ENCODE measurements at places on chromosomes 6 and 20.

- no peak for DNase-seq
Observed at GRCh38 chr20:46400253-46400652, 6.2 kb downstream of the ELMO2 start.

GRCh38 chr6:4243237-4243636 lies 107.9 kb upstream of the ECI2 start:
- DNase-seq = no peak

GRCh38 chr6:14807130-14807529 lies 438.7 kb upstream of the JARID2 start:
- DNase-seq = no peak

- no peak for DNase-seq
Observed at GRCh38 chr6:16725145-16725864, 36.0 kb downstream of the ATXN1 start.

- no peak for DNase-seq
Observed at GRCh38 chr20:4490606-4491280, 231.0 kb upstream of the PRND start.

GRCh38 chr6:8079126-8079525 lies 14.9 kb upstream of the BLOC1S5 start:
- no peak for DNase-seq

DNA sequence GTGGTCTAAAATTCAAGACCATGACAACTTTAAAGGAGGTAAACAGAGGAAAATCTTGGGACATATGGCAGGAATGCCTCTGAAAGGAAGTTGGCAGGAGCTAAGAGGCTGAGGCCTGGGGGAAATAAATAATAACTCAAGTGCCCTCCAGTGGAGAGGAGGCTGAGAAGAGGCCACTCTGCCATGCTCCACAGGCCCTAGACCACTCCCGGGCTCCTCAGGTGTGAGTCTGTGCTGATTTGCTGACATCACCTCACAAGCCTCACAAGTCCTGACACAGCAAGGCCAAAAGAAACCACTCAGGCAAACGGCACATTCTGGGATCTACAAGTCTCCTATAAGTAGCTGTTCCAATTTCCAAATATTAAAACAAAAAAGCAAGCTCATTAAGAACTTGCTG lies 91.0 kb upstream of the RIPOR2 start:
- DNase-seq = no peak

DNA sequence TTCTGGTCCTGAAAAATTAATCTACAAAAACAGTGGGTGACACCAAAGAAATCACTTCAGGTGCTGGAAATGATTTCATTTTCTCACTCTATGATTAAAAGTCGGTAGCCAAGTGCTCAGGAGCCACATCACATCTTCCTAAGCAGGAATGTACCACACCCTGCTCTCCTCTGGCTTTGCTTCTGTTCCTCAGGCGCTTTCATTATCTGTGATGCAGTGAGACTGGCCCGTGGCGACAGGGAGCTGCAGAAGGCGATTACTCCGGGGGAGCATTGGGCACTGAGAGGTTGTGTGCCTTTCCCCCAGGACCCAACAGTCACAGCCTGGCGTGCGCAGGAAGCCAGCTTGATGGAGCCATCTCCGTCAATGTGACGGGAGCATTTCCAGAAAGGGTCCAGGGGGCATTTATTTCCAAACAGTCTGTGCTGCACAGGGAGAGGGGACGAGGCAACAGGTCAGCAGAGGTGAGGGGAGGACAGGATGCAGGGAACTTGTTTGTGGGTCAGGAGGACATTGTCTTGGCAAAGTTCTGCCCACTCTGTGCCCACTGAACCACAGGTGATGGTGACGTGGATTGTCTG lies 5.6 kb upstream of the ZNF831 start:
- no peak for DNase-seq

DNA sequence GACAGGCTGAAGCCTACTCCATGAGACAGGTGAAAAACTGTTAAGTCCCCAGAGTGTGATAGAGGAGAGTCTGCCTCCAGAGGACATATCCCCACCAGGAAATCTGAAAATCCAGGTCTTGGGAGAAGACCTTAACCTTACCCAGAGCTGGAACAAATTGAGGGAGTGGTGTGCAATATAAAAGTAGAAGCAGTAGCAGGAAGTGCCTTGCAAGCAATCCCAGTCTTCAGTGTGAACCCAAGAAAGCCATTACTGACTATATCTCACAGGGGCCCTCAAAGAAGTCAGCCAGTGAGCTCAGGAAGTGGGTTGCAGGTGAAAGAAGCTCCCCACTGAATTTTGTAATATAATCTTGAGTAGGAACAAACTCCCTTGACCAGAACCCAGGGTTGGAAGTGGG lies 41.9 kb upstream of the PKIB start:
- peak; percentile 12 for DNase-seq

DNA sequence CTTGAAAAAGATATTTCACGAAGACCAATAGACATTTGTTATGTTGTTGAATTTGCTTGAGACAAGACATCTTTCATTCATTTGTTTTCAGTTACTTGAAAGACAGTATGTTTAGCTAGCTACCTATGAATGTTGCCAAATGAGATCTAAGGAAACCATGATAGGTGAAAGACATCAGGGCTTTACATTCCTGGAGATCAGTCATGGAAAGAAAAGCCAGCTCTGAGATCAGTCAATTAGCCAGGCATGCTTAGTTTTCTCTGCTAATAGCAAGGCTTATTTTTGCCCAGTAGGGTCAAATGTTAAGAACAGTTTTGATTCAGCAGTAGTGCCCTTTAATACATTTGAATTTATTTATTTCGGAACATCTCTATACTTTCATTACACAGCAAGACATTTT lies 116.5 kb upstream of the EDN1 start:
- DNase-seq = no peak

GRCh38 chr20:19661717-19662636 lies 96.1 kb upstream of the RIN2 start:
- peak; percentile 64 for DNase-seq

All from Jurkat, Clone E6-1 (cell line).